ENCODE measurements at places on chromosomes 3 and 15.

DNA sequence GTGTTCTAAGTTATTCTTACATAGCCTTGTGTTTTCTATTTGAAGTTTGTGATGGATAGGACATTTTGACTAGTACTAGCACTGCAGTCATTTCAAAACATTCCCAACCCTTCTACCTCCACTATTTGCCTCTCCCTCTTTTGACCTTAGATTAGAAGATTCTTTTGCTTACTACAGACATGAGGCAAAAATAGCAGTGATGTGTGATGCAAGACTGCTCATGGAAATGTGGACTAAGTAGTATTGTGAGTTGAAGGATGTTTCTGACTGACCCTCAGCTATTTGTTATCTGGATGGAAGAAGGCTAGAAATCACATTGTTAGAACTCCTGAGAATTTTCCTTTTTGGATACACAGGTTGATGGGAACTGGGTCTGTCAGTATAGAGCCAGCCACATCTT, 45.9 kb downstream of the ATP2C1 start:
- DNase-seq = no peak

- DNase-seq = no peak
These were observed 549 bp downstream of the C3orf18 start for GRCh38 chr3:50567011-50567385.

- DNase-seq = no peak
These were observed 499.5 kb downstream of the NTRK3 start for GRCh38 chr15:87757084-87757483.

DNA sequence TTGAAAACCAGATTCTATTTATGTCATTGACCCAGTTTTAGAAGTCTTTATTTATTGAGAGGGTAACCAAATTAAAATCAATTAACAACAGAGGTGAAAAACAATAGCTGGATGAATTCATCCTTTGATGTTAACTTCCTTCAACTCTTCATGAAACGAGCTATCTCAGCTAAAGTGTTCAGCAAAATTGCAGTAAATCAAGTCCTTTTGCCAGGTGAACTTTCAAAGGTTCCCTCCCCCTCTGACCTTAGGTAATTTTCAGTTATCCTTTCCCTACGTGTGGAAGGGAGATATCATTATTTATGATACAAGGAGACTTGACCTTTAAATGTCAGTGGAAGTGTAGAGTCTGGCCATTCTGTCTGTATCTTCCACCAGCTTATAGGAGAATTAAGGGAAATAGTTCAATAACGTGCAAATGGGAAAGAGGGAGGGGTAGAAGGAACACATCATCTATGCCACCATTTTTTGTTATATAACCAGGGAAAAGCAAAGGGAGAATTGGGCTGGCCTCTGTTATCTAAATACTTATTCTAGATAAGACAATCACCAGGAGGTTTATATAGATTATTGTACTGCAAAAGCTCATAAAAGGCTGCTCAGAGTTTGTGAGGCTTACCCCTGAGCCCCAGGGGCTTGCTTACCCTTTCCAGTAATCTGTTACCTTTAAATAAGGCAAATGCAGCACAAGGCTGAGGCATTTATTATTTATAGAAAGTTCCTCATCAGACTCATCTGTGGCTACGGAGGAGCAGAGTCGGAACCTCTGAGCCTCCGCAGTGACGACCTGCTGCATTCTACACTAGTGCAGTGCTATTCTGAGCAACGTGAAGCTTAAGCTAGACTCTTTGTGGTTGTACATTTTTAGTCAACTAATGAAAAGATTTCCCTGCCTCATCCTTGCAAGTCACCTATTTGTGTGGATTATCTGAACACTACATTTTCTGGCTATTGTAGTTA, 97.7 kb upstream of the ZBED2 start:
- DNase-seq = no peak

DNA sequence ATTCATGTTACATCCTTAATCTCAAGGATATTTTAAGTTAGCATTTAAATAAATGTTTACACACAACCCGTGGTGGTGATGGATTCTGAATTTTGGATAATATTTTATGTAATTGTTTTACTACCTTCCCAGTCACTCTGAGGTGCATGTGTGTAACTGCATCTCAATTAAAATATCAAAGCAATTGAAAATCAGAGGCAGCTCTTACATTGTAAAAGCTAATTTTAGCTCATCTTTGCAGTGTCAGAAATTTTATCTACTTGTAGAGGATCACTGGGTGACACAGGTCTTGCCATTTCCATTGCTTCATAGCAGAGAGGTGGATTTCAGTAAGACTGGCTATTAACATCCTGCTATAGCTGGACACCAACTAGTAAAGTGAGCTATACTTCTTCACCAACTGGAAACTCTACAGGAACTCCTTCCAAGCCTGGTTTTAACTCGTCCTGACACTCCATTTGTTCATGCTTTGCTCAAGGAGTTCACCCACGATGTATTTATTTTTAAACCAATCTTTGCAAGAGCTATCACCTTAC, 19.6 kb upstream of the MITF start:
- DNase-seq = no peak

- no peak for DNase-seq
These were observed 231.1 kb upstream of the GADL1 start for GRCh38 chr3:31125413-31126020.

- no peak for DNase-seq
These were observed 431.2 kb upstream of the THBS1 start for GRCh38 chr15:39149636-39150150.

DNA sequence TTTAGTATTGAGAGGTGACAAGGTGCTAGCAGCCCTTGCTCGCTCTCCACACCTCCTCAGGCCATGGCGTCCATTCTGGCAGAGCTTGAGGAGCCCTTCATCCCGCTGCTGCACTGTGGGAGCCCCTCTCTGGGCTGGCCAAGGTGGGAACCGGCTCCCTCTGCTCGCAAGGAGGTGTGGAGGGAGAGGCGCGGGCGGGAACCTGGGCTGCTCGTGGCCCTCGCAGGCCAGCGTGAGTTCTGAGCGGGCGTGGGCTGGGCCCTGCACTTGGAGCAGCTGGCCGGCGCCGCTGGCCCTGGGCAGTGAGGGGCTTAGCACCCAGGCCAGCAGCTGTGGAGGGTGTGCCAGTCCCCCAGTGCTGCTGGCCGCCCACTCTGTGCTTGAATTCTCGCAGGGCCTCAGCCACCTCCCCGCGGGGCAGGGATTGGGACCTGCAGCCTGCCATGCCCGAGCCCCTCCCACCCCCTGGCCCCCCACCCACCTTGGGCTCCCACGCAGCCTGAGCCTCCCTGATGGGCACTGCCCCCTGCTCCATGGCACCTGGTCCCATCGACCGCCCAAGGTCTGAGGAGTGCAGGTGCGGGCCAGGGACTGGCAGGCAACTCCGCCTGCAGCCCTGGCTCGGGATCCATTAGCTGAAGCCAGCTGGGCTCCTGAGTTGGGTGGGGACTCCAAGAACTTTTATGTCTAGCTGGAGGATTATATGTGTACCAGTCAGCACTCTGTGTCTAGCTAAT, 785.2 kb downstream of the DIPK2A start:
- no peak for DNase-seq

- DNase-seq = no peak
These were observed 97.1 kb upstream of the CRBN start for GRCh38 chr3:3276630-3277029.

DNA sequence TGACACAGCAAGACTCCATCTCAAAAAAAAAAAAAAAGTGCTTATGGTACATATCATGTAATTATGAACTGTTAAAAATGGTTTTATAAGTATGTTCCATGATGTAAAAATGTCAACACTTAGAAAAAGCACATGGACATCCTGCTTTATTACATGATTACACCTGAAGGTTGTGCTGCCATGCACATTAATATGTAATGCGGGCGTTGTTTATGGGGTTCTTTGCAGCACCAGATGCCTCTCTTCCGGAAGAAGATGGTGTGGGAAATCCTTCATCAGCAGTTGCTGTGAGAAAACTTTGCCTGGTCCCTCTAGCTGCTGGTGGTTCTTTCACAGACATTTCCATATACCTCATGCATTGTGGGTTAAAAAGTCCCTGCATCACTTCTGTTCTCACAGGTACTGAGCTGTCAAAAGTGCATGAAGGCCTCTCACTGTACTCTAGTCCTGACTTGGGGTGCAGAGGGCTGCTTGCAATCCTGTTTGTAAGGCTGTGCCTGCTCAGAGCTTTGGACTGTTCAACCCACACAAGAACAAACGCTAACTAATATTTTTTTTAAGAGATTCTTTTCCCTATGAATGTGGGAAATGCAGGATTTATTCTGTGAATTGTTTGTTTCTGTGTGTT, 43.6 kb downstream of the SENP2 start:
- DNase-seq = no peak

DNA sequence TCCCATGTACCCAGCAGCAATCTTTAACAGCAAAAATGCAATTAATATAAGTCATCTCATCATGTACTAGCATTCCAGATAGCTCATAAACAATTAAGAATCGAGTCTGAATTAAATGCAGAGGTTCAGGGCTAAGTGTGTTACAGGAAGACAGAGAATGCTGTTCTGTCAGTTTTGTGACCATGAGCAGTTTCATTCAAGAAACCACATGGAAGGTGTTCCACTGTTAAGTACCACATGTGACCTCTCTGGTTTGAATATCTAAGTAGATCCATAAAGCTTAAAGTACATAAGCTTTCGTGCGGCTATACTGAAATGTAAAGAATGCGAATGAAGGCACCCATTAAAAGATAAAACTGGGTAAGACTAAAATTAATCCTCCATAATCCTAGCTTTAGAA, 272.3 kb downstream of the IL5RA start:
- DNase-seq = no peak

GRCh38 chr3:123949641-123950040, 11.4 kb downstream of the CCDC14 start:
- DNase-seq = no peak
